ENCODE measurements at places on chromosomes 1 and 21.

- no peak for DNase-seq
These were observed 1.3 kb upstream of the KRTAP10-12 start for GRCh38 chr21:44695641-44696040.

GRCh38 chr1:225811622-225812487 is 1.9 kb downstream of the EPHX1 start:
- DNase-seq, result no peak

- no peak for DNase-seq
These were observed 2.0 kb upstream of the ZNF678 start for GRCh38 chr1:227561241-227561907.

DNA sequence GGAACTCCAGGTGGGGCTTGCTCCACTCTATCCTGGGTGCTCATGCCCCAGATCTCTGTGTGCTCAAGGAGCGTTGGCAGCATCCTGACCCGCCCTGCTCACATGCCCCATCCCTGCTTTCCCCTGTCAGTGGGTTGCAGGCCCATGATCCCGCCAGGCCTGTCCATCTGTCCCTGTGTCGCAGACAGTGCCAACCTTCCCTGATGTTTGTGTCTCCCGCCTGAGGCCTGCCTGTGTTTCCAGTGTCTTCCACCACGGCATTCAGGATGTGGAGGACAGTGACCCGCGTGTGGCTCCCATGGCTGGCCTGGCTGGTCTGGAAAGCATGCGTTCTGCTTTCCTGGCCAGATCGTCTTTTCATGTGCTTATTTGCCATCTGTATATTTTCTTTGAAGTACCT is 82.9 kb downstream of the PCBP3 start:
- DNase-seq, result no peak

GRCh38 chr1:147492207-147492606 is 49.1 kb upstream of the BCL9 start:
- DNase-seq, result no peak

- DNase-seq, result no peak
These were observed 155.0 kb downstream of the TNFSF18 start for GRCh38 chr1:172895761-172896160.

DNA sequence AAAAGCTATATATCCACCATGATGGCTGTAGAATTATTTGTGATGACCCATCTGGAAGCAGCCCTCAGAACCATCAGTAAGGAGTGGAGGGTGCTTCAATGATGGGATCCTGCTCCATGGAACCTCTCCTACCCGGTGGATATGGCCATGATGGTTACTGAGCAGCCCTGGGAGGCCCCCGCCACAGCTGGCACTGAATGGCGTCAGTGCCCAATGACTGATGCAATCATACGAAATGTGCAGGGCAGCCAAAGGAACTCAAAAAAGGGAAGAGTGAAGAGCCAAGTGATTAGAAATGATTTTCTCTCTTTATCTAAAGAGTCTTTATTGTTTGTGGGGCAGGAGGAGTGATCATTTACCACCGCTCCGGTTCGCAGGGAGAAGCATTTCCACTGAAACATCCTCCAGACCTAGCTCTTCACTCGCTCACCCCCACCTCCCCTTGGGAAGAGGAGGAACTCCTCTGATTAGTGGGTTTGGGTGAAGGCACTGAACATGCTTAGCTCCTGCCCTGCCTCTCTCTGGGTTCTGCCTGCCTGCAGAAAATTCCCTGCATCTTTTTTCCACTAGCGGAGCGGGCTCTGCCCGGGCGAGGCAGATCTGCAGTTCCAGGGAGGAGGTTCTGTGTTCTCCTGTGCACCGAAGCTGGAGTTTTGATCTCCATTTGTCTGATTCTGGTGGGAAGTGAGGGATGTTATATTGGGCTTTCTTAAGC is 260.3 kb downstream of the GRIK3 start:
- no peak for DNase-seq

DNA sequence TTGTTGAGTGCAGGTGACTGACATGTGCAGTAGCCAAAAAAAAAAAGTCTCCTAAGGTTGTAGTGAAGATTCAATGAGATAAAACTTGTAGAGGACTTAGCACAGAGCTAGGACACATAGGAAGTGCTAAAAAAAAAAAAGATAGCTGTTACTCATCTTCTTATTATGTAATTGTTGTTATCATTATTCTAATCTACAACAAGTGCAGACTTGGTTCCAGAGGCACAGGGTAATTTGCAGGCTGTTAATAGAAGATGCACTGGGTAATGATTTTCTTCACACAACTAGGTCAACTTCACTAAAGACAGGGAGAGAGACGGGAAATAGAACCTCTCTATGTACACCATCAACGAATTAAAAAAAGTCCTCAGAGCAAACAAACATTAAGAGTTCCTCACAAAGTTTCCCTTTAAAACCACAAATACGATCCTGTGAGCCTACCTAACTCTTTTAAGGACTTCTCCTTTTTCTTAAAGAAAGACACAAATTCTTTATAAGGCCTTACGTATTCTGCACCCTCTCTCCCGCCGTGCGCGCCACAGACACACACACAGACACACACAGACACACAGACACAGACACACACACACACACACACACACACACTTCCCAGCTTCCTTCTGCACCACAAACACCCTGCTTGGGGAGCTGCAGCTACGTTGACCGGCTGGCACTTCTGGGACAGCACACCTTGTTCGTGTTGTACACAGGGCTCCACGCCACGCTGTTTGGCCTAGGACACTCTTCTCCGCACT is 49.8 kb upstream of the GADD45A start:
- DNase-seq, result no peak

DNA sequence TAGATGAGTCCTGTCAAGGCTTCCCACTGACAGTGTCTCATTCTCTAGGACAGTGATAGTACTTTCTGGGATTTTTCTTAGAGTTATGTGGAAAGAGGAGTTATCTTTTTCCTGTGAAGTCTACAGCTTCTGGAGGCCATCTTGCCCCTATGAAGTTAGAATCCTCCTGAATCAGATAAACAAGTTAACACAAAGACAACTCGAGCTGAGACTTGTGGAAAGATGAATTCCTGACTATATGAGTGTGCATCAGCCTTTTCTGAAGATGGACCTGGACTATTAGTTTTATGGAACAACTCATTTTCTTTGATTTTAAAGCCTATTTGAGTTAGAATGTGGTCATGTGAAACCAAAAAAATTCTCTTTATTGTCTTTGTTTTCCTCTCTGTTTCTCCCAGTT is 290.9 kb downstream of the LRRIQ3 start:
- DNase-seq, result no peak

DNA sequence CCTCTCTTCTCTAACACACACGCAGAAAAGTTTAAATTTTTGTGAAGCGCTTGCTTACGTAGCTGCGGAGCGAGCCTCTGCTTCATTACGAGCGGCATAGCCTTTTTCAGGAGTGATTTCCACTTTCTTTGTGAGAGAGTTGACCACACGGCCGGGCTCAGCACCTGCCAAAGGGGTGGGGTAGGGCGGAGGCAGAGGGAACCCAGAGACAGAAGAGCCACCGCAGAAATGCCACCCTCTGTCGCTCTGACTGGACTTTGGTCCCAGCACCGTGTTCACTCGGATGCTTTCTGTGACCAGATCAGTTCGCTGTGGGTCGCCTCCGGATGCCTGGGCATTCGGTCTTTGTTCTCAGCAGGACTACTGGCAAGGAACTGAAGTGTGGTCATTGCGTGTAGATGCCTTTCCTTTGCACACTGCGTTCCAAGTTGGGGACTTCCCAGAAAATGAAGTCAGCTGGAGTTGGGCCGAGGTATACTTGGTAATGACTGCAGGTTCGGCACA is 883 bp downstream of the CHODL start:
- DNase-seq, result peak; percentile 67

DNA sequence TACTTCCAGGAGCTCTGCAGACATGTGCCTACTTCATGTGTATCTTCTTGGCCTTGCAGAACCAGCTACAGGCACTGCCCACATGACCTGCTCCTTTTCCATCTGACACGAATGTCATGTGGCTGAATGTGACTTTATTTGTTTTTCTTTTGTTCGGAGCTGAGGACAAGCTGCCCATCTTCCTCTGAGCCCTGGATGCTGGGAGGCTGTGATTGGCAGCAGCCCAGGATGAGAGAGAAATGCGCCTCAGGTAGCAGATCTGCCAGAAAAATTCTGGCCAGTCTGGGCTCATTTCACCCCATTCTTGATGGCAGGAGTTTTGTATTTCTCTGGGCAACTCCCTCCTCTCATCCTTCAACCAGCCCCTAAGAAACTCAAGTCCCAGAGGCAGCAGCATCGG is 372.0 kb downstream of the RPS6KC1 start:
- no peak for DNase-seq

- DNase-seq, result no peak
These were observed 10.6 kb downstream of the URB1 start for GRCh38 chr21:32382108-32382644.

GRCh38 chr1:161106431-161106830 is 8.3 kb downstream of the KLHDC9 start:
- no peak for DNase-seq

DNA sequence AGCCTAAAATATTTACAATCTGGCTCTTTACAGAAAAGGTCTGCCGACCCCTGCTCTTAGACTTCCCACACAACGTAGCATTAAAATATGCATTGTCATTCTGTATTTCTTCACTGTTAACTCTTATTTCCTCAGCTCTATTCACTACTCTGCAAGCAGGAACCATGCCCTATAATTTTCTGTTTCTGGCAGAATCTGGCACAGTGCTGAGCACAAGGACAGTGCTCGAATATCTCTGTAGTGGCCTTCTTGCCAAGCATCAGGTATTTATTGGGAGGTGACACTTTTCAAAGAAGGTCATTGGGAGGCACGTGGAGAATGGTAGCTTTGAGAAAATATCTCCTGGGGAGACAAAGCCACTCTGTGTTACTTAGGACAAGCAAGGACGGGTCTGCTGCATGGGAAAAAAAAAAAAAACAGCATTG is 77.9 kb downstream of the PSMG1 start:
- DNase-seq, result peak; percentile 26

- DNase-seq, result peak; percentile 72
These were observed 18.1 kb downstream of the KNCN start for GRCh38 chr1:46533179-46533864.

- DNase-seq, result no peak
These were observed 5.0 kb downstream of the MTR start for GRCh38 chr1:236800002-236800620.

DNA sequence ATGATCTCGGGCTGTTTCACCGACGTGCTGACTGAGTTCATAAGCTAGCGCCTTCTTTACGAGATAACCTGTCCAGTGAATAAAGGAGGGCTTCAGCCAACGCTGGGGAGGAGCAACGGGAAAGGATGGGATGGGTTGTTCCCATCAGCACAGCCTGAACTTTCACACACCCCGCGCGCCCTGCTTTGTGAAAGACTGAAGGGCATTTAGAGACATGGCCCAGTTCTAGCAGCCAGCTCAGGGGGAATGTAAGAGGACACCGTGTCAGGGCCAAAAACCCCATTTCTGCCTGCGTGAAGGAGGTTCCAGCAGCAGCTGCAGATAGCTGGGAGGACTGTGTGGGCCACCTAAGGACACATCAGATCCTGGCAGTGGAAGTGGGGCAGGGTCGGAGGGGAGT is 255.1 kb upstream of the RAB4A start:
- DNase-seq, result no peak

Data from right forelimb (tissue), 1 donor.